Natural killer cell treated with Interleukin-12 subunit alpha and Interleukin-12 subunit beta and Interleukin-15 and Interleukin-18, amount 100 ng/mL, for 72 hours (primary cell): ENCODE measurements at places on chromosomes 16 and 17. TPM values are rescaled to one million over a fixed set of nuclear protein-coding genes. Genes with fewer than 3 reads are reported as not detected.

DNA sequence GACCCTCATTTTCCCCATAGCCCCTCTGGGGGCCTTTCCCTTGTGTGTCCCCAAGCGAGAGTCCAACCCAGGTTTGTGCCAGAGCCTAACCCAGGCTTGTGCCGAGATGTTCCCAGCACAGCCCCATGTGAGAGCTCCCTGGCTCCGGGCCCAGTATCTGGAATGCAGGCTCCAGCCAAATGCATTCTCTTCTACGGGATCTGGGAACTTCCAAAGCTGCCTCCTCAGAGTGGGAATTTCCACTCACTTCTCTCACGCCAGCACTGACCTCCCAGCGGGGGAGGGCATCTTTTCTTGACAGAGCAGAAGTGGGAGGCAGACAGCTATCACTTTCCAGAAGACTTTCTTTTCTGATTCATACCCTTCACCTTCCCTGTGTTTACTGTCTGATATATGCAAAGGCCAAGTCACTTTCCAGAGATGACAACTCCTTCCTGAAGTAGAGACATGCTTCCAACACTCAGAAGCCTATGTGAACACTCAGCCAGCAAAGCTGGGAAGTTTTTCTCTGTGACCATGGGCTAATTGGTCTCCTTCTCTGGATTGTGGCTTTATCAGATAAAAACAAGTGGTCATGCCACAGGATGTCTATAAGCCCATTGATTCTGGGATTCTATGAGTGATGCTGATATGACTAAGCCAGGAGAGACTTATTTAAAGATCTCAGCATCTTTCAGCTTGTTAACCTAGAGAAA is 2.5 kb upstream of the CCL2 start:
- no peak for DNase-seq

- no peak for DNase-seq
Measured at GRCh38 chr17:17888821-17889220, 52.0 kb upstream of the SREBF1 start.

DNA sequence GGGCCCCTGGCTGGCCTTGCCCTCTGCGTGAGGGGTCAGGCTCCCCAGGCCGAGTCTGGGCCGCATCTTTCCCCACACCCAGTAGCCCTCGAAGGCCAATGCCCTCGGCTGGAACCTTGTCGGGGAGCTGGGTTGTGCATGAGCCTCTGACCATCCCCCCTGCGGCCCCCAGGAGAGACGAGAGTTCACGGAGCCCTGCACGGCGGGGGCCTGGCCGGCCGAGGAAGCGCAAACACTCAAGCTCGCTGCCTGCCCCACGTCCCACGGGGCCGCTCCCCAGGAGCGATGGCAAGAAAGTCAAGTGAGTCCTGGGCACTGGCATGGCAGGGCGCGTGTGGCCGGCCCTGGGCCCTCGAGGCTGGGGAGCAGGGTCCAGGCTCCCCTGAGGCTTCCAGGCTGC is 57.3 kb downstream of the BAHCC1 start:
- DNase-seq: no peak

DNA sequence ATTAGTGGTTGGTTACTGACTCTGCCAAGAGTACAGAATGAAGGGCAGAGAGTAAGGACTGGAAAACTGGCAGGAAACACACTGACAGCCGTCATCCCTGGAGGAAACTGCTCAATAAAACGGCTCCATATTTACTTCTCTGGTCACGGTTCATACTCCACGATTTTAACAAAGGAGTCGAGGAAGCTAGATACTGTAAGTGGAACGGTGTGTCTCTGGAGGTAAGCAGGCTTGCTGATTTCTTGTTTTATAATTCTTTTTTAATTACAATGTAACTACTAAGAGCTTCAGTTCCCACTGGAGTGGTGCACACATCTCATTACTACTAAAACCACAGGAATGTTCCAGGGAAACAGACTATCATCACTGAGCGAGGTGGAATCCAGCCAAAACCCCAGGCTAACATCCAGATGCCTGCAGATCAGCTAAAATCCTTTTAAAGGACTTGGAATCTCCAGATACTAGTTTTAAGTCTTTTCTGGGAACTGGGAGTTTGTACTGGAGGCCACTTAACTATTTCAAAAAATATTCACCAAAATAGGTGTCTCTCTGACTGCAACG is 17.8 kb downstream of the SERPINF1 start:
- DNase-seq: no peak

GRCh38 chr17:75809631-75810111 is 25.1 kb downstream of the UNK start:
- DNase-seq: no peak

GRCh38 chr17:51819341-51820219 is 338.9 kb downstream of the CA10 start:
- no peak for DNase-seq

DNA sequence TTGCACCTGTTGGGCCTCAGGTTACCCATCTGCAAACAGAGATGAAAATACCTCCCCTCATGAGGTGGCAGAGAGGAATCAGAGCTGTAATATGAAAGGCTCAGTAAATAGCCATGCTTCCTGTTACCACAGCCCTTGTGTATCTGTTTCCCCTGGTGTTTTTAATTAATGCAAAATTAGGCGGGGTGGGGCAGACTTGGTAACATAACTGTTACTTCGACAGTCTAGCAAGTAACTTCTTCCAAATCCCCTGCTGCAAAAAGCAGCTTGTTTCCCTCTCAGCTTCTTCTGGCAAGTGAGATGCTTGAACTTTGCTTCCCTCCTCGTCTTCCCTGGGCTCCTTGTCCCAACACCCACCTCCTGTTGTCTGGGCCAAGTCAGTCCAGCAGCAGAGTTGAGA is 381.5 kb downstream of the CPPED1 start:
- no peak for DNase-seq

GRCh38 chr16:14193316-14193871 is 122.3 kb downstream of the MRTFB start:
- no peak for DNase-seq

The NAGS gene
- 1.9 TPM for total RNA-seq

GRCh38 chr16:29007730-29008593 is 23.1 kb downstream of the LAT start:
- DNase-seq: no peak

The GNGT2 gene
- total RNA-seq: 15.3 TPM

- no peak for DNase-seq
Measured at GRCh38 chr16:49854188-49854795, 1.6 kb downstream of the ZNF423 start.

DNA sequence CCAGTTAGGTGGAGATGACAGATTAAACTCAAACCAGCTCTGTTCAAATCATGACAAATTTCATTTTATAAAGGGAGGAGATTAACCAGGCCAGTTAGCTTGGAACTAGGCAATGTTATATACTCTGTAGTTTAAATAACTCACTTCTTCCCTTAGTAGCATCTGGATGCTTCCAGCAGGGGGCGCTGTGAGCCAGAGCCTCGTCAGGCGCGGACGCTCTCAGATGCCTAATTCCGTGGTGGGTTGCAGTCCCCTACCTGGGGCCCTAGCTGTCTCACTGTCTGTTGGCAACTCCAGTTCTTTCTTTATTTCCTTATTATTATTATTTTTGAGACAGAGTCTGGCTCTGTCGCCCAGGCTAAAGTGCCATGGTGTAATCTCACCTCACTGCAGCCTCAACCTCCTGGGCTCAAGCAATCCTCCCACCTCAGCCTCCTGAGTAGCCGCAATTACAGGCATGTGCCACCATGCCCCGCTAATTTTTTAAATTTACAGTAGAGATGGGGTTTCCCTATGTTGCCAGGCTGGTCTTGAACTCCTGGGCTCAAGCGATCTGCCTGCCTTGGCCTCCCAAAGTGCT is 17.3 kb upstream of the WFDC1 start:
- DNase-seq: no peak

DNA sequence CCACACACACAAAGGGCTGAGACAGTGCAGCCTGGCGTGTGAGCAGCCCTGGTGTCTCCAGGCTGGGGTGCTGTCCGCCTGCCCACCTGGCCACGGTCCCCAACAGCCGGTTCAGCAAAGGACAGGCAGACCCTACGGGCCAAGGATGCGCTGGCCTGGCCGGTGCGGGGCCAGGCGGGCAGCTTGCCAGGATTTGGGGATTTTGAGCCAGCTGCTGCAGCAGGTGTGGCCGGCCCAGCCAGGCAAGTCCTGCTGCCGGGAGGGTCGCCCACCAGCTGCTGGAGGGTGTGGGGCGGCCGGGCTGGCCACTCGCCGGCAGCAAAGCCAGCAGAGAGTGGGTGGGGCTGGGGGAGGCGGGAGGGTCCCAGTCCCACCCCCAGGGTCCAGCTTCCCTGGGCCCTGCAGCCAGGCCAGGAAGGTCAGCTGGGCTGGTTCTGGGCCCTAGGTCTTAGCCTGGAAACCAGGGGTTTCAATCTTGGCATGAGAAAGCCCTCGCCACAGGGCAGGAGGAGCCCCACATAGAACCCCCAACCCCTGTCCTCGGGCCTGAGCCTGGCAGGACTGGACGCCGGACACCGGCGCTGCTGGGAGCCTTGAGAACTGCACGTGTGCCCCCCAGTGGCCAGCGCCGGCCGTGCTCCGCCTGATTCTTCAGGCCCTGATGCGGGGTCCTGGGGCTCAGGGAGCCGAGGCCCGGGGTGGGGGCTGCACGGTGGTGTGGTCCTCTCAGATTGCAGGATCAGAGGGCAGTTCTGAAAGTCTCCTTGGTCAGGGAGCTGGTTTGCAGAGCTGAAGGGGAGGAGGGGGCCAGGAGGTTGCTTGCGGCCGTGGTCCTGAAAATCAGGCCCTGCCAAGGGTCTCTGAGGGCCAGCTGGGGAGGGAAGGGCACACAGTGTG is 17.6 kb upstream of the SSTR5 start:
- DNase-seq: no peak

DNA sequence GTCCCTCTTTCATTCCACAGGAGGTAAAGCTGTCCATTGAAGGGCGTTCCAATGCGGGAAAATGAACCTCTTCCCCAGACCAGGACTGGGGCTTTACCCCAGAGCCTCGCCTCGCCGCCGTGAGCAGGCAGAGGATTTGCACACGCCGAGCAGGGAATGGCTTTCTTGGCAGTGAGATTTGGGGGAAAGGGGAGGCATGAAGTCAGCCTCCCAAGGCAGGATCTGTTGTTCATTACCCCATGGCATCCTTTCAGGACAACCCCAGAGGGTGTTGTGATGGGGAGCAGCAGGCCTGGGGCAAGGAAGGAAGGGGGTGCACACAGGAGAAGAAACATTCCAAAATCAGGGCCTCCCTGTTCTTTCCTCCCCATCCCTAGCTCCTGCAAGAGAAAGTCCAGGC is 6.0 kb downstream of the ATXN1L start:
- DNase-seq: no peak

GRCh38 chr17:67124450-67125148 is 80.2 kb downstream of the CACNG1 start:
- no peak for DNase-seq

DNA sequence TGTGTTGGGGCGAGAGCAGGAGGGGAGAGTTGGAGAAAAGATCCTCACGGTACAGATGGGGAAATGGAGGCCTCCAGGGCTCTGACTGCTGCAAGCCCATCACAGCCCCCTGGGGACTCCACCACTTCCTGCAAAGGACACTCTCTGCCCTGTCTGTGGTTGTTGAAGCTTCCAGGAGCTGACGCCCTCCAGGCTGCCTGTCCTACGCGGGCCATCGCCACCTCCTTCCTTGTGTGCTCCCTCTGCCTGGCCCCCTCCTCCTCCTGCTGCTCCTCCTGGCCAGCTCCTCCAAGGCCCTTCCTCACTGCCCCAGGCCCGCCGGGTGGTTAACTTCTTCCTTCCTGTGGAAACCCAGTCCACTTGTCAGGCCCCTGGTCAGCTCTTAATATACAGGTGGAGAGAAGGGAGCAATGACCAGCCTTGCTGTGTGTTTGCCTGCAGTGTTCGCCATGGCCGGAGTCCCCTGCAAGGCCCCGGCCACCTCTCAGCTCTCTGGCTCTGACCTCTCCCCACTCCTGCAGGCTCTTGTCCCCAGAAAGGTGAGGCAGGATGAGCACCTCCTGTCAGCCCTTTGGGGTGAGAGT is 18.4 kb upstream of the STAC2 start:
- no peak for DNase-seq

DNA sequence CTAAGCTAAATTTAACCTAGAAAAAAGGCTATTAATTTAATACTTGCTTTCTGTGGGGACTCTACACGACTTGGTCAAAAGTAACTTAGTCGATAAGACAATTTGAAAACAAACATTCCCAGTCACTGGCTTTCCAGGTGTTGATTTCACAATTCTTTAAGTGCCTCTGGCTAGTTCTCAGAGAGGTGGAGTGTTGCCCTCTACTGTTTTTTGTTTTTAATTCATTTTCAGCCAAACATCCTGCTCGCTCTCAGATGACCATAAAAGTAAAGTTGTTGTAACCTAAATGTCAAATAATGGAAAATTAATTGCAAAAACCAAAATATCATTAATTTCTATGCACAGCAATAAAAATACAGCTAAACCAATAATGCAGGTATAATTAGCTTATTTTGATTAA is 107.1 kb downstream of the MYO1D start:
- no peak for DNase-seq

The PAGR1 gene
- total RNA-seq: 20.5 TPM

The SEC14L5 gene
- not detected for total RNA-seq
